ENCODE measurements at places on chromosomes 2 and 18.

DNA sequence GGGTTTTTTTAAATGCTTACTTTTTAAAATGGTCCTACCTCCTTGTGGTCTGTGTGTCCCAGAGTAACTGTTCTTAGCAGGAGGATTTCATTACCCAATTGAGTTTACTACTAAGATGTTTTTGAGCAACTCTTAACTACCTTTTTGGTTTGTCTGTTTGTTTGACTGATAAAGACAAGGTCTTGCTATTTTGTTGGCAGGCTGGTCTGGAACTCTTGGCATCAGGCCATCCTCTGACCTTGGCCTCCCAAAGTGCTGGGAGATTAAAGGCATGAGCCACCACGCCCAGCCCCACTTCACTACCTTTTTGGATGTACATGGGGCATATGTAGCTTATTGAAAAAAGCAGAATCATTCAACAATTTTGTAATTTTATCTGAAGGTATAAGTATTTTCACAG, 14.9 kb downstream of the MRPS9 start:
- DNase-seq = no peak

DNA sequence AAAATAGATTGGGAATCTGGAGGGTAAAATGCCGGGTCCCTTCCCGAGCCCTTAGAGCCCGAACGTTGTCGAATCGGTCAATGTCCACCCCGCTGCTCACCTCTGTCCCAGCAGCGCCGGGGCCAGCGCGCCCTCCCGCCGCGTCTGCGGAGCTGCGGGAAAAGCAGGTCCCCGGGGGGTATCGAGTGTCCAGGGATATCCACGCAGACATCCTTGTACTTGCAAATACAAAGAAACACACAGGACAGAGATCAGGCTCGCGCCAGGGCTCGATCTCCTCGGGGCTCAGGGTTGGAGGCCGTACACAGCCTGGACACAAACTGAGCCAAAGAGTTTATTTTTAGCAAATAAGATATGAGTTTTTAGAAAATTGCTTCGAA, 2.3 kb upstream of the GATA6 start:
- no peak for DNase-seq

DNA sequence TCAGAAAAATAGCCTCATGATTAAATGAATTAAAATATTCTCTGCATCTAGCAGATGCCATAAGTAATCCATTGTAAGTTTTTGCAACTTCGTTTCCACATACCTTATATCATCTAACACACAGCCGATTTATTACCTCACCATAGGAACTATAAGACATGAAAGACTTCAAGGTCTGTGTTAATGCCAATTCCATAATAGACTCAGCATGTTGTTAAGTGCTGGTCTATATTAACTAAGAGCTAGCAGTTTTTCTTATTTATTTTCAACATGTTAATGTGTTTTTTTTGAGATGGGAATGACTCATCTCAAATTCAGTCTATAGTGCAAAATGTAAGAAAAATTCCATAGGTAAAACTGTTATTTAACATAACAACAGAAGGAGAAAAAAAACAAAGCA, 243.9 kb upstream of the GULP1 start:
- no peak for DNase-seq

GRCh38 chr2:111898703-111899514, 502 bp downstream of the MERTK start:
- no peak for DNase-seq

GRCh38 chr2:188668017-188668680, 306.0 kb upstream of the COL3A1 start:
- no peak for DNase-seq

DNA sequence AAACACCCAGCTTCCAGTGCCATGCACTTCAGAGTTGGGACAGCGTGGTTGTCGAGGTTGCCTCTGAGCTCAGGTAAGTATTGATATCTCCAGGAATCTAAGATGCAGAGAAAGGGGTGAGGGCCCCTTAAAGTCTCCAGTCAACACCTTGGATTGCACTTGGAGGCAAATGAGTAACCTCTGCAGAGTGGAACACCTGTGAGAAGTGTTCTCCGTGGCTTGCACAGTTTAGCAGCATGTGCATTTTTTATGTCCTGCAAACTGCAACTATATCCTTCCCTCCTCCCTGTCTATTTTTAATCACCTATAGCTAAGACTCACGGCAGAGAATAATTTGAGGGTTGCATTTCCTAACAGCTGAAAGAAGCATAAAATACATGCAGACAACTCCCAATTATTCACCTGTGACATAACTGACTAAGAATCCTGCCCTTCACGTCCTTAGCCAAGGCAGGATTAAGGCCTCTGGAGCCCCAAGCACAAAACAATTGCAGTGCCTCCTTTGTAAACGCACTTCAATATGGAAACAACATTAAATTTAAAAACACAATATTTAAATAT, 1.6 kb upstream of the ZNF385B start:
- DNase-seq = no peak

GRCh38 chr2:122203523-122203922, 448.1 kb downstream of the TSN start:
- peak; percentile 11 for DNase-seq

DNA sequence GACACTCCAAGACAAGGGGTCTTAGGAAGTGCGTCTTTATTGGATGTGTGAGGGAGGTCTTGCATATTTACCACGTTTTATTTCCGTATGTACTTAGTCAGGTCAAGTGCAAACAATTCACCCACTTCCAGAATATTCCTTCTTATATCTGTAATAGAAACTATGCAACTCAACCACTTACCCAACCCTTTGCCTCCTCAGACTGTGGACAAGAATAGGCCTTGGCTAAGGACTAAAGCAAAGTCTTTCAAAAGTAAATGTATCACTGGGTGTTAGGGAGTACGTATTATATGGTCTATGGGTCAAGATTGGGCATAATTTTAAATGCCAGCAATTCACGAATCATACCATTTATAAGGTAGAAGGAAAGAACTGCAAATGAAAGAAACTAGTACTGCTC, 484.8 kb downstream of the MBD2 start:
- DNase-seq = no peak

DNA sequence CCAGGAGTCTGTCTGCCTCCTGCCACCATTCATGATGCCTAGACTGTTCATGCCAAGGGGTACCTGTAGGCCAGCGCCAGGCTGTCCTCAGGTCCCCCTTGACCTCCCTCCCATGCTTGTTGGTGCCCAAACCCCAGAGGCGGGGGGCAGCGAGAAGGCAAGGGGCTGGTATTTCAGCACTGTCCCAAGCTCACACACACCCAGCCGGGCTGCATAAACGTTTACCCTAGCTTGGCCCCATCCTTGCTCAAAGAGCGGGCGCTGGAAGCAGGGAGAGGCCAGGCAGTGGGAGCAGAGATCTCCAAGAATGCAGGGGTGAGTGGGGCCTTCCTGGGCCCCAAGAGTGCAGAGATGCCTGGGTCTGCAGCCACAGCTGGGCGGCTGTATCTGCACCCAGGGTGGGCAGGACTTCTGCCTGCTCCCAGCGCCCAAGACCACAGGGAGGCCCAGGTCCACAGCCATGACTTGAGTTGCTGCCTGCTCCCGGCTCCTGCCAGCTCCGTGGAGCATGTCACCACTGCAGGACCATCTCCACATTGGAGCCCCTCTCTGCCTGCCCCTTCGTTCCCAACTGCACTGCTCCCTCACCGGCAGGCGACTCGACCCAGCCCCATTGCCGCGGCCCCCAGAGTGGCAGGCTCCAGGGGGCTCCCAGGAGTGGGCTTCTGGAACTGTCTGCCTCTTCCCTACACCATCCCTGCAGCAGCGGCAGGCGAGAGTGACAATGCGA, 616.6 kb downstream of the METTL4 start:
- DNase-seq = no peak

- no peak for DNase-seq
These were observed 100.9 kb downstream of the ATP9B start for GRCh38 chr18:79169958-79170555.

GRCh38 chr2:204888222-204888621, 342.9 kb downstream of the PARD3B start:
- no peak for DNase-seq
